ENCODE measurements at places on chromosomes 7 and 10. TPM values are rescaled to one million over a fixed set of nuclear protein-coding genes. Genes with fewer than 3 reads are reported as not detected.

Gene COL17A1
- 0.56 TPM for polyA plus RNA-seq

Gene METTL27
- polyA plus RNA-seq, result 8.1 TPM

Gene CDNF
- polyA plus RNA-seq, result 3.2 TPM

Gene CTAGE6
- polyA plus RNA-seq, result not detected

Gene DDX50
- 53.9 TPM for polyA plus RNA-seq

Gene ADIRF
- polyA plus RNA-seq, result 22.9 TPM
